ENCODE measurements at places on chromosomes 4 and X.

DNA sequence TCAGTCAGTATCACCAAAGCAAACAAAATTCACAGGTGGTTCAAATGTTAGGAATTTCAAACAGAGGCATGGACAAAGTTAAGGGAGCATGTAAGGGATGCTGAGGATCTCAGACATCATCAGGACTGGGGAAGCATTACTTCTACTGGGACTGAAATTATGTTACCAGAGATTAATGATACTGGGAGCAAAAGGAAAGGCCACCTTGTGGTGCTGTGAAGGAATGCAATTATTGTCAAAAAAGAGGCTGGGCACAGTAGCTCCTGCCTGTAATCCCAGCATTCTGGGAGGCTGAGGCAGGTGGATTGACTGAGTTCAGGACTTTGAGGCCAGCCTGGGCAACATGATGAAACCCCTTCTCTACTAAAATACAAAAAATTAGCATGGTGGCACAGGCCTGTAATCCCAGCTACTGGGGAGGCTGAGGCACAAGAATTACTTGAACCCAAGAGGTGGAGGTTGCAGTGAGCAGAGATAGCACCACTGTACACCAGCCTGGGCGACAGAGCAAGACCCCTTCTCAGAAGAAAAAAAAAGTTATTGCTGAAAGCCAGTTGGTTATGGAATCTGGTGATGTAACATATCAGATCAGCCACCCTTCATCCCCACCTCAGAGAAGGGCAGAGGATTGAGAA, 954.3 kb downstream of the PCDH7 start:
- DNase-seq: no peak

DNA sequence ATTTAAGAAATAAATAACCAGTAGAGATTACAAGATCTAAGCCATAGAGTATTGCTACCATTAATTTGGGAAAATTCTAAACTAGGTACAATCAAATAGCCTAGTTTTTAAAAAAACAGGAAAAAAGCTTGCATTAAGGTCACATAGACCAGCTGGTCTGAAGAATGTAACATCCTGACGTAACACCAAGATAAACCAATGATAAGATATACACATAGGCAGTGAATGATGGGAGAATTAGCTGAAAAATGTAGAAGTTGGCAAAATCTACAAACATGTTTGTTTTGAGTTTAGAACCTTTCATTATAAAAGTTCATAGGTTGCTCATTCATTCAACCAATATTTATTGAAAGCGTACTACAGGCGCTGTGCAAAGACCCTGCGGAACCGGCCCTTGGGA, 120.0 kb downstream of the SH3RF1 start:
- no peak for DNase-seq

DNA sequence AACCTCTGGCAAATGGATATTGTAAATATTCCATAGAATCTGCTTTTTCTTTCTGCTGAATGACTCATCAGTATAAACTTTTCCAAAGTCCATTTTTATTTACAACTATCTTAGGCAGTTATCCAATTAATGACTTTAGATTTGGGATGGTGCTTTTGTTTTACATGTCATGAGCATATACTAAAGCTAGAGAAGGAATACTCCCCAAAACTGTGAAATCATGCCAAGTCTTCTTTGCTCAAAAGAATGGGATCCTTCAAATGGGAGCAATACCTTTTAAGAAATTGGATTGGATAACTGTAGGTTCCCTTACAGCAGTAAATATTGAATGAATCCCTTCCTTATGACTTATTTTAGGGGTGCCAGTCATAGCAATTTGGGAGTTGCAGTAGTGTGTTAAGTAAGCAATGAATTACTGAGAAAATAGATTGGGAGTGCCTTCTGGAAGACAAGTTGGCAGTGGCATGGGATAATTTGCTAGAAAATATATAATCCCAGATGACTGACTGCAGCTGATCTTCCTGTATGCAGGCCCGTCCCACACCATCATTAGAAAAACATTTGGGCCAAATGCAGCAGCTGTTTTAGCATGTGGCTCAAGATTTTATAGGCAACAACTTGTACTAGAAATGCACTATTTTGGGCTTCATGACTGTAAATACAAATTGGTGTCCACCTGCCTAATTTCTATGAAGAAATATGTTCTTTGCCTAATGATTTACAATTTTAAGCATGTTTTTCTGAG, 2.8 kb downstream of the TMPRSS11D start:
- no peak for DNase-seq

GRCh38 chrX:1164322-1165288, 47.8 kb downstream of the CRLF2 start:
- no peak for DNase-seq

DNA sequence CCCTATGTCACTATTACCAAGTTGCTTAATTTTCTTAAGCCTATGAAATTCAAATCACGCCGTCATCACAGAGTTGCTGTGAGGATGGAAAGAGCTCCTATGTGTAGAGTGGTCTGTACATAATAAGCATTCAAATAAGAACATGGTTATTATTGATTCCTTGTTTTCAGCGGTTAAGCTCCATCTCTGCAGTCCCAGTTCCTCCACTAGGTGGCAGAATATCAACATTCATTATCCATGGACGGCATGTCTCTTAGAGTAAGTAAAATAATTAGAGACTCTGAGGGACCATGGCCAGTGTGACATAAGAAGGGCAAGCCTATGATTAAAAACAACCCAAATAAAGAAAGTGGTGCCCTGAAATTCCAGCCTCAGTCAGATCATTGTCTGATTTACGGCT, 132.5 kb upstream of the NHS start:
- no peak for DNase-seq

DNA sequence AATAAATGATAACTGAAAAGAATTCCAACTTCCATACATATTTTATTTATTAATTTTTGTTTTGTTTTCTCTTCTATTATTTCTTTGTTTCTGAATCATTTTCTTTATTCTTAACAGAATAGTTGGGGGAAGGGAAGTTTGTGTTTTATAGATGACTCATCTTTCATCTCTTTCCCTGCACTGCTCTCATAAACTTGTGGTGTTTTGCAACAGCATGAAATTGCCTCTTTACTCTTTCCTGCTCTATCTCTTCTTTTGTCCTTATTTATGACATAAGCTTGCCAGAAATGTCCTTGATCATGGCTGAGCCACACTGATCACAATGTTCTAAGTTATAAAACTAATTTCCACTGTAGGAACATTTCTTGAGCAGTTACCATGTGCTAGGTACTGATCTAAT, 22.3 kb downstream of the QRFPR start:
- no peak for DNase-seq

- DNase-seq: no peak
These were observed 177.3 kb downstream of the GRIA3 start for GRCh38 chrX:123361371-123361770.

DNA sequence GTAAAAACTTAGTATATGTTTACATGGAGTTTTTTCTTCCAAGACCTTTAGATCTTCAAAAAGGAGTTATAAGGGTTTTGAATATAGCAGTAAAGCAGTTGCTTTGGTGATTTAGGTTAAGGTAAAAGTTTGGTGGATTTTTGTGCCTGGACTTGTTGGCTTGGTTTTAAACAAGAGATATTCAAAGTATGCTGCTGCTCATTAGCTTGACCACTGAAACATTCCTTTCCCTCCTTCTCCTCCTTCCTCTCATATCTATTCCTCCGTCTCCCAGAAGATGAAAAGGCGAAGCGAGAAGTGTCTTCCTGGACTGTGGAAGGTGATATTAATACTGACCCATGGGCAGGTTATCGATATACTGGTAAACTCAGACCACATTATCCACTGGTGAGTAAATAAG, 38.4 kb downstream of the METAP1 start:
- DNase-seq: no peak

DNA sequence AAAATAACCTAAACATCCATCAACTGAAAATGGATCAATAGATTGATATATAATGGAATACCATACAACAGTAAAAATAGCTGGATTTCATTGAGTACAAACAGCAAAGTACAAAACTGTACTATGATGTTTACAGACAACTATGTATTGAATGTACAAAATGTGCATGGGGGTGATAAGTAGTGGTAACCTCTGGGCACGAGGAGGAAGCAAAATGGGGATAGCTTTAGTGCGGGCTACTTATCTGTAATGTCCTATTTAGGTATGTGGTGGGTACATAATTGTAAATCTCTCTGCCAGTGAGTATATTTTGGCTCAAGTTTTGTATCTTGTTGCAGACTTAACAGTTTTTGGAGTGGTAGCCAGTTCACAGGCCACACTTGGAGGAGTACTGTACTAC, 123.6 kb downstream of the STAG2 start:
- no peak for DNase-seq

GRCh38 chr4:54566608-54567007, 91.1 kb upstream of the KIT start:
- no peak for DNase-seq

DNA sequence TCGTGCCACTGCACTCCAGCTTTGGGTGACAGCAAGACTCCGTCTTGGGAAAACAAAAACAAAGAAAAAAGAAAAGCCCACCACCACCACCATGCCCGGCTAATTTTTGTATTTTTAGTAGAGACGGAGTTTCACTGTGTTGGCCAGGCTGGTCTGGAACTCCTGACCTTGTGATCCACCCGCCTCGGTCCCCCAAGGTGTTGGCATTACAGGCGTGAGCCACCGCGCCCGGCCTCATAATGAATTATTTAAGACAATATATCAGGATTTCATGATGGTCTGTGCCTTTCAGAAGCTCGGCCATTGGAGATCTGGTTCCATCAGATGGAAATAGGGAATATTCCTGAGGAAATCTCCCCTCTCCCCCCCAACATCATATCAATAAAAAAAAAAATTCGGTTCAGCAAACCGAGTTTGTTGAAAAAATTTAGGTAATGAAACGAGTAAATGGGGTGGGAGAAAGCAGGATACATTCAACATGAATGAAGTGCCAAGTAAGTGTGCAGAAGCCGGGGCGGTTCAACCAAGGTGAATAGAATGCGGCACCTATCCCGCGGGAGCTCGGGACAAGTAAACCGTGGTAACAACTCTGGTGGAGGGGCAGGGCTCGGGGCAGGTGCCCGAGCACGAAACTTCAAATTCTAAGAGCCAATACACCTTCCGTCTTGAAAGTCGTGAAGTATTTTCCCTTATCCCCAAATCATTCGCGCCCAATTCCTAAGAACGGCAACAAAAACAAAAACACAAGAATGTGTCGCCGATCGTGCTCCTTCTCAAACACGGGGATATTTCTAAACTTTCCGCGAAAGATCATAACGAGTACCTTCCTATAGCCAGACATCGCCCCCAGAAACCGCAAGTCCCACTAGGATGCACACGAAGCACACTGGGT, 773 bp upstream of the TXLNG start:
- DNase-seq: no peak

- DNase-seq: no peak
These were observed 7.1 kb downstream of the TBX22 start for GRCh38 chrX:80021621-80022020.

- DNase-seq: no peak
These were observed 1.4 kb upstream of the UGT2B4 start for GRCh38 chr4:69497076-69497475.

DNA sequence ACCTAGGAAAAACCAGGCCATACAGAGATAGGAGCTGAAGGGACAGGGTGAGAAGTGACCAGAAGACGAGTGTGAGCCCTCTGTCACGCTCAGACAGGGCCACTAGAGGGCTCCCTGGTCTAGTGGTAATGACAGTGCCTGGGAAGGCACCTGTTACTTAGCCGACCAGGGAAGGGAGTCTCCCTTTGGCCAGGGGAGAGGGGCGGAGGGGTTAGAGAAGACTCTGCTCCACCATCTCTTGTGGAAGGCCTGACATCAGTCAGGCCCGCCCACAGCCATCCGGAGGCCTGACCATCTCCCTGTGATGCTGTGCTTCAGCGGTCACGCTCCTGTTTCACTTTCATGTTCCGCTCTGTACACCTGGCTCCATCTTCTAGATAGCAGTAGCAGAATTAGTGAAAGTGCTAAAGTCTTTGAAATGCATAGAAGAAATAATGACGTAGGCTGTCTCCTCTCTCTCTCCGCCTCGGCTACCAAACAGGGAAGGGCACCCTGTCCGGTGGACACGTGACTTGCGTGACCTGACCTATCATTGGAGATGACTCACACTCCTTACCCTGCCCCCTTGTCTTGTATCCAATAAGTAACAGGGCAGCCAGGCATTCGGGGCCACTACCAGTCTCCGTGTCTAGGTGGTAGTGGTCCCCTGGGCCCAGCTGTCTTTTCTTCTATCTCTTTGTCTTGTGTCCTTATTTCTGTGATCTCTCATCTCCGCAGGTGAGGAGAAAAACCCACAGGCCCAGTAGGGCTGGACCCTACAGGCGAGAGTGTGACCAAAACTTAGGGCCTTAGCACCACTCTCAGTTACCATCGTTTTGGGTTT, 26.7 kb downstream of the HTT-AS start:
- DNase-seq: peak; percentile 56

- DNase-seq: no peak
These were observed 352.3 kb downstream of the PDGFC start for GRCh38 chr4:156619154-156619934.

DNA sequence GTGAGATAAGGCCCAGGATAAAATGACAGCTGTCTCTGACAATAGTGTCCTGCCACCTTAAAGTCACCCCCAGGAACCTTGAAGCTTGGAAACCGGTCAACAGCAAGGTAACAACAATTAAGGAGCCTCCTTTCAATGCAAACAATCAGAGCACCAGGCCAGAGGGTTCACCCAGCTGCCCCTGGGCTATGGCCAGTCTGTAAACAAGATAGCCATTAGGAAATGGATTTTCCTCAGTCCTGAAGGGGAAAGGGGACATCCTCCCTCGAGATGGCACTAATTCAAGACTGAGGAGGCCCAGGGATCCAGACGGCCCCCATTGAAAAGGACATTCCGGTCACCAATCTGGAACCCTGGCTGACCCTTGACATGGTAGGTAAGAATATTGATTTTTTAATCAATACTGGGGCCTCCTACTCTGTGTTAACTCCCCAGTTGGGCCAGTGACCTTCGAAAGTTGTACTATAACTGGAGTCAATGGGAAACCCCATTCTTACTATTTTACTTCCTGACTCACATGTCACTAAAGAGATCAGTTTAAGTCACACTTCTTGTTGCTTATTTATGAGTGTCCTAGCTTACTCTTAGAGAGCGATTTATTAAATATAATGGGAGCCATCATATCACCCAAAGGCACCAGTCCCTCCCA, 61.7 kb upstream of the CT45A1 start:
- DNase-seq: no peak

GRCh38 chr4:44927399-44928380, 201.3 kb upstream of the GNPDA2 start:
- DNase-seq: no peak

DNA sequence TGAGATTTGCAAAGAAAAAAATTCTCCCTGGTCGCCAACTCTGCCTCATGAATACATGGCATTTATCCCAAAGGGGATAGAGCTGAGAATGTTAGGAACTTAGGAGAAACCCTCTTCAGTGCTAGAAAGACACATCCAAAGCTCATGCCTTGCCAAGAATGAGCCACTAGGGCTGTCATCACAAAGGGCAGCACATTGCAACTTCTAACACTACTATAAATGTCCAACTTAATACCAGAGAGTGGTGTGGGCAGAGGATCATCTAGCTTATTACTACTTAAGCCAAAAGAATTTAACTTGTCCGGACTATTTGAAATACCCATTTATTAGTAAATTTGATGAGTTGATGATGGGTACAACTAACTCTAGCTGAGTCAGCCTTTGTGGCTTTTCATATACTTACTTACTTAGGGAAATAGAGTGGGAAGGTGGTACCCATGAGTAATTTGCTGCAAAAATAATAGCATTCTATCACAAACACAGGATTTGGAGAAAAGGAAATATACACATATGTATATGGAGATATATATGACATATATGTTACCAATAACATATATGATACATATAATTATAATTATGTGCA, 66.3 kb upstream of the GAB1 start:
- no peak for DNase-seq

All from activated gamma-delta T cell treated with anti-CD3 and anti-CD28 coated beads, Interleukin-2, amount 50 U/mL, for 16 hours (primary cell).